ENCODE measurements at places on chromosomes 1 and 21.

GRCh38 chr1:156383023-156383422, 14.0 kb downstream of the RHBG start:
- DNase-seq: peak; percentile 53

- DNase-seq: no peak
These were observed 7.2 kb upstream of the OPTC start for GRCh38 chr1:203486618-203487370.

DNA sequence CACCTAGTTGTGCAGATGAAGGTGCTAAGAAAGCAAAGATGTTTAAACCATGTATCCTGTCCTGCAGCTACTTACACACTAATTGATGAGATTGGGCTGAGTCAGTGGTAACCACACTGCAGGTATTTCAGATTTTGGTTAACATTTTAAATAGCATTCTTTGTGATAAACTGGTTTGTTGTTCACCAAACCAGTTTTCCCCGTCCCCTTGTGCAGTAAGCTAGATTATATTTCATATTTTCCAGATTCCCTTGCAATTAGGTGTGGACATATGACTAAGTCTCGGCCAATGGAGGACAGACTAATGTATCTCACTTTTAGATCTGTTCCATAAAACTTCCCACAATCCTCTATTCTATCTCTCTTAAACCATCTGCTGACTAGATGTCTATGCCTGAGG, 320.4 kb downstream of the RWDD3 start:
- no peak for DNase-seq

GRCh38 chr1:48232722-48233121, 10.2 kb downstream of the SLC5A9 start:
- DNase-seq: no peak

GRCh38 chr1:117069220-117069844, 9.2 kb downstream of the TTF2 start:
- no peak for DNase-seq

DNA sequence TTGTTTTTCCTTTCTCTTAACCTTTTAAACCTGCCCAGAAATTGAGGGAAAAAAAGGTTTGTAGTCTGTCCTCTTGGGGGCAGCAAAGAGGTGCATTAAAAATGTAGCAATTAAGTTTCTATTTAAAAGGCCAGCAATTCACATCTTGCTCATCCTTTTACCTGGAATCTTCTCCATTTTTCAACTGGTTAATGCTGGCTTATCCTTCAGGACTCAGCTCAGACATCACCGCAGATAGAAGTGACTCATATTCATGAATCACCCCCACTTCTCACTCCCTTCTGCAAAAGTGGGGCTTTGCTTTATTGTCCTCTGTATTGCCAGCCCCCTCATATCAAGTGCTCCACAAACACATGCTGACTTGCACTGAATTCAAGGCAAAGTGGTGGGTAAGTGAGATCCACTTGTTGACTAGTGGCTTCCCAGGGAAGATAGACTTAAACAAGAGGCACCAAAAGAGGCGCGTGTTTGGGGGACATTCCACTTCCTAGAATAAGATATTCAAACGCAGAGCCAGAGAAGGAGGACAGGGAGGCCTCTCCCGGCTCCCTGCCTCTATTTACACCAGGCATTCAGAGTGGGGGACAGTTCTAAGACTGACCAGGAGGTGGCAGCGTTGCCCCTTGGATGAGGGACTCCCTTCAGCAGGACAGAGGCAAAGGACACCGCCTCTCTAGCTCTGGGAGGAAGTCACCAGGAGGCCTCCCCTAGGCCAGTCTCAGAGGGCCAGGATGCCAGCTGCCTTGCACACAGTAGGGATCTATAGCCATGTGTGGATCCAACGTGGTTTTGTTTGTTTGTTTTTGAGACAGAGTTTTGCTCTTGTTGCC, 23.2 kb upstream of the ZNF648 start:
- DNase-seq: peak; percentile 72

GRCh38 chr1:231893400-231894102, 267.0 kb downstream of the DISC1 start:
- DNase-seq: no peak

DNA sequence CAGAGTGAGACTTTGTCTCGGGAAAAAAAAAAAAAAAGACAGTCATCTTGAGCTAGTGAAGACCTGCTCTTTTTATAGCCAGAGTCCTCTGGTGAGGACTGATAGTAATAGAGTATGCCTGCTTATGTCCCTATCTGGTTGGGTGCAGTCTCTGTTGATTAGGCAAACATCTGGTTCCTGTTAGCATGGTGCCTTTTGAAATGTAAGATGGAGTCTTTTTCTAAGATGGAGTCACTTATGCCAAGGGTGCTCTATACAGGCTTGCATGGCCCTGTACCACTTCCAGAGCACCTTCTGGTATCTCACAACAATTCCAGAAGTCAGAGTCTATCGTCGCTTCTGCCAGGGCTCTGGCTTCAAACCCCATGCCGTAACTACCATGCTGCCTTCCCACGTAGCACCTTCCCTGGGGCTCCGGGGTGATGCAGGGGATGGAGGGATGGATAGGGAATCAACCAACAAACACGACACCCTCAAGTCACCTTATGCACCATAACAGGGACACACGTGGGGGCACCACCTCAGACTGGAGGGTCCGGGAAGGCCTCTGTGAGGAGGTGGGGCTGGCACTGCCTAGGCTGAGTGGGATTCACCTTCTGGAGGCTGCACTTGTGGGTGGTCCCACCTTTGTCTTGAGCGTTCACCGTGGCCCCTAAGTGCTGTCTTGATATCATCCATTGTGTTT, 11.6 kb upstream of the PADI6 start:
- no peak for DNase-seq

DNA sequence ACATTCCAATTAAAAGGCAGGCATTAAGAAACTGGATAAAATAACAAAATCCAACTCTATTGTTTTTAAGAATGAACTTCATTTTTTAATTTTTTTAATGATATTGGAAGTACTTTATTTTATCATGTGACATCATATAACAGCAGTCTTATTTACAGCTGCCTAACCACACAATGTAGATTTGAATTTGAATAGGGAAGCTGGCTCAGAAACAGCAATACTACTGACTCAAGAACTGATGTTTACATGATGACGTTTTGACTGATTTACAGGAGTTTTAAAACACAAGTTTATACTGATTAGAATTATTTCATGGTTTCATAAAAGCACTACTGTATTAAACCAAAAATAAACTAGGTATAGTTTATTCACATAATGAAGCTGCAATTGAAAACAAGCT, 348.7 kb upstream of the NR5A2 start:
- DNase-seq: no peak

DNA sequence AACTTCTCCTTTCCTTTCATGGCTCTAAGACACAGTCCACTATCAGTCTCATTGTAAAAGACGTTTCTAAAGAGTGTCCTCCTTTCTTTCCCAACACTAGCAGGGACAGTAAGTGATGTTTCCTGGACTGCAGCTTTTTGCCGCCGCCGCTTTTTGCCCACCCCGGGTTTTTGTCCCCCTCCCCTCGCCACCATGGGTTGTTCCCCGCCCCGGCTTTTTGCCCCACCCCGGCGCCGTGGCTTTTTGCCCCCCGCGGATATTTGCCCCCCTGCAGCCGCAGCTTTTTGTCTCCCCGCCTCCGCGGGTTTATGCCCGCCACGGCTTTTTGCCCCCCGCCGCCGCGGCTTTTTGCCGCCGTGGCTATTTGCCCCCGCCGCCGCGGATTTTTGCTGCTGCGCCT, 95.2 kb downstream of the TPTE start:
- no peak for DNase-seq

- no peak for DNase-seq
These were observed 115.1 kb upstream of the TMEM51 start for GRCh38 chr1:15038232-15039016.

DNA sequence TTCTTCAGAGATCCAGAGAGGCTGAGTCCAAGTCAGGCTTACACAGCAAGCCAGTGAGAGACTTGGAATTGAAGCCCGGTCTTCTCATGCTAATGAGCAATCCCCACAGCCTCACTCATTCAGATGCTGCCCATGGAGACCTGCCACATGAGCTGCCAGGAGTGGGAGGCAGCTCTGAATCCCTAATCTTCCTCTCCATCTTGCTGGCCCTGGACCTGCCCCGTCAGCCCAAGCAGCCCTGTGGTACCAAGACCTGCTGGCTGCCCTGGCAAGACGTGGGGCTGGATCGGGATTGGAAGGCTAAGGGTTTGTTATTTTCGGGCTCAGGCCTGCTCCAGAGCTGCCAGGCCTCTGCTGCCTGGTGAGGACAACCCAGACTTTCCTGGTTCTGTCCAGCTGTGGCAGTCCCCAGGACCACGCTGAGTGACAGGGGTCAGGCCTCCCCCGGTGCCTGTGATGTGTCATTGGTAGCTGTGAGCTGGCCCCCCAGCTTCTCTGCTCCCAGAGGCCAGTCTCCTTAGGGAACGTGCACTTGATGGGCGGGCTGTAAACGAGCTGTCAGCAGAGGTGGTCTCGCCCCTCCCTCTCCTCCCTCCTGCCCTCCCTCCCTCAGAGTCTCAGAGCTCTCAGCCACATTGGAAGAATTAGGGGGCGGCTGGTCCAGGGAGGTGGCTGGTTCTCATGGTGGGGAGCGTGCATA, 135.0 kb downstream of the FOXD2 start:
- no peak for DNase-seq

DNA sequence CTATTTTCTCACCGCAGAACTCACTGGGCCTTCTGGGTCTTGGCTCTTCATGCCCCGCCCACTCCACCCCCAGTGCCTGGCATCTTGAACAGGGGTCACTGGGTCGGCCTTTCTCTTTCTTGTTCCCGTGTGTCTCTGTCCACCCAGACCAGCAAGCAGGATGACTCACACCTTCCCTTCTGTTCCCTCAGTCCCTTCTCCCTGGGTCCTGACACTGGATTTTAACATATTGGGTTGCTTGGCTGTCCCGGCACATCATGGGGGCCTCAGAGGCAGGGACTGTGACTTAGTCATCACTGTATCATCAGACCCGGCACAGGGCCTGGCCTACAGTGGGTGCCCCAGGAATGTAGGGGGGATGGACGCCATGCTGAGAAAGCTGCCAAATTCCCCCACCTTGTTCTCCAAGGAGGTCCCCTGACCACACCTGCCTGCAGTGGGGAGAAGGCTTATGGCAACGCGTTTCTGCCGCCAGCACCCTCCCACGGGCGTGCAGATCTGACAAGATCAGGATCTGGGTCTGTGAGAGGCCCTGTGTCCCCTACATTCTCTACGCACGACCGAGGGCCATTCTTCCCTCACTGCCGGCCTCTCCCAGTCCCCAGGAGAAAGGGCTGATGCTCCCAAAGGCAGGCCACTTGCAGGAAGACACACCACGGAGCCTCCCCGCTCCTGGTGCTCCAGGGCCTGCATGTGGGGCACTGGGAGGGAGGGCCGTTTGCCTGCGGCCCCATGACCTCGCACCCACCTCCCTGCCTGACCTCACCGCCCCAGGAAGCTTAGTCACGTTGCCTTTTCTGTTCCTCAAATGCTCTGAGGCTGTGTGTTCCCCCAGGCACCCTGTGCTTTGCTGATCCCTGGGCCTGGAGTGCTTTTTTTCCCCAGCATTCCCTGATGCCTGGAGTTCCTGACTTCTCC, 157.2 kb upstream of the TMEM51 start:
- DNase-seq: no peak

GRCh38 chr1:94259635-94260289, 22.4 kb upstream of the ARHGAP29 start:
- DNase-seq: no peak

DNA sequence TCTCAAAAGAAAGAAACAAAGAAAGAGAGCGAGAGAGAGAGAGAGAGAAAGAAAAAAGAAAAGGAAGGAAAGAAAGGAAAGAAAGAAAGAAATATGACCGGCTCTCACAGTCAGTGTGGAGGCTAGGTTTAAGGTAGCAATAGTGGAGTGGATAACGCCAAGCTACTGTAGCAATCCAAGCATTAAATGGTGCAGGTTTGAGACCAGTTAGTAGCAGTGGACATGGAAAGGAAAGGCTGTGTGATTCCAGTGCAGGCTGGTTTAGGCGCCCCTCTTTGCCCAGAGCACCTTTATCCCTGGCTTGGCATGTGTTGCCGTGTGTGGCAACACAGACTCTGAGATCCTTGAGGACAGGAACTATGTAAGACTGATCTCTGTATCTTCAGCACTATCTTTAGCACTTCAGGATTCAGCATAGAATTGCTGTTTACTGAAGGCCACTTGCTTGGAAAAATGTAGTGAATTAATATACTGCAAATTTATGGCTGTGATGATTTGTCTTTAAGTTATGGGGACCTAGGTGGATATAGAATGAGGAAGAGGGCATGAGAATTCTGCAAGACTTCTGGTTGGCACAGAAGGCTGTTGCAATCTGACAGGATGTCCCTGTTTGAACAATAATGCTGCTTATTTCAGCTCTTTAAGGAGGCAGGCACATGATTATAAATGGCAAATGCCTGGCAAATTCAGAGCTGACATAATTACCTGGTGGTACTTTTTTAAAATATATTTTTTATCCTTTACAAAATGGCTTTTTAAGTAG, 10.8 kb upstream of the OSBPL9 start:
- no peak for DNase-seq

- no peak for DNase-seq
These were observed 4.7 kb downstream of the SLC35F3 start for GRCh38 chr1:233909195-233909594.

GRCh38 chr1:99374109-99374508, 109.8 kb downstream of the PLPPR4 start:
- no peak for DNase-seq

- no peak for DNase-seq
These were observed 3.6 kb downstream of the NOC2L start for GRCh38 chr1:955474-955873.

GRCh38 chr1:200035956-200036618, 8.6 kb downstream of the NR5A2 start:
- DNase-seq: no peak

GRCh38 chr21:46423546-46424038, 35.1 kb upstream of the DIP2A start:
- no peak for DNase-seq

GRCh38 chr1:225519166-225519863, 91.5 kb upstream of the LBR start:
- no peak for DNase-seq

DNA sequence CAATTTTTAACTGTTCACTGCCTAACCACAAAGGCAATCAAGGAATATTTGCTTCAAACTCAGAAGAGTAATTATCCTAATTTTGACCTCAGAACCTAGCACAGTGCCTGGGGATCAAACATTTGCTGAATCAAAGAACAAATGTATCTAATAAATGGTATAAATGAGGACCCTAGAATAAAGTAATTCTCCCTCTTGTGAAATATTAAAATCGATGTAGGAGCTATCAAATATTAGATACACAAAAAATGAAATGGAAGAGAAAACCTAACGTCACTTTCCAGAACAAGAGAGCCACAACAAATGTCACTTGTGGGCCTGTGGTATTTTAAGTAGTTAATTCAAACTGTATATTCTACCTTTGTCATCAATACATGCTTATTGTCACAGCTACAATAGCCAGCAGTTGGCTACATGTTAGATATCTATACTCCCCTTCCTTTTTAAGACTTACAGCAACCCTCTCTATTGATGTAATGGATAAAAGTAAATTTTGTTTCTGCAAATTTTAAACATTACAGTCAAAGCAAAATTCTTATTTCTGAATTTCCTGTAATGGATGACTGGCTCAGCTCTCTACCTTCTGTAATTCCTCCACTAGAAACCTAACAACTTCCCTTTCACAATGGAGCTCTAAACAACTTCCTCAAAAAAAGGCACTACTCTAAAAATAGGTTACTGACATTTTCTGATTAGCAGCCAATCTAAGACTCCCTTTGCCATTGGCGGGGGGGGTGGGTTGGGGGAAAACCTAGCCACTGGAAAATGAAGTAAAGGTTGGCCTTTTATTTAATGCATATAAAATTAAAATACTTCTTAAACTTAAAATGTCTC, 37.6 kb downstream of the PUM1 start:
- DNase-seq: no peak

Measured in C1 segment of cervical spinal cord (tissue), 14 donors.